ENCODE measurements at places on chromosomes 6 and 20.

DNA sequence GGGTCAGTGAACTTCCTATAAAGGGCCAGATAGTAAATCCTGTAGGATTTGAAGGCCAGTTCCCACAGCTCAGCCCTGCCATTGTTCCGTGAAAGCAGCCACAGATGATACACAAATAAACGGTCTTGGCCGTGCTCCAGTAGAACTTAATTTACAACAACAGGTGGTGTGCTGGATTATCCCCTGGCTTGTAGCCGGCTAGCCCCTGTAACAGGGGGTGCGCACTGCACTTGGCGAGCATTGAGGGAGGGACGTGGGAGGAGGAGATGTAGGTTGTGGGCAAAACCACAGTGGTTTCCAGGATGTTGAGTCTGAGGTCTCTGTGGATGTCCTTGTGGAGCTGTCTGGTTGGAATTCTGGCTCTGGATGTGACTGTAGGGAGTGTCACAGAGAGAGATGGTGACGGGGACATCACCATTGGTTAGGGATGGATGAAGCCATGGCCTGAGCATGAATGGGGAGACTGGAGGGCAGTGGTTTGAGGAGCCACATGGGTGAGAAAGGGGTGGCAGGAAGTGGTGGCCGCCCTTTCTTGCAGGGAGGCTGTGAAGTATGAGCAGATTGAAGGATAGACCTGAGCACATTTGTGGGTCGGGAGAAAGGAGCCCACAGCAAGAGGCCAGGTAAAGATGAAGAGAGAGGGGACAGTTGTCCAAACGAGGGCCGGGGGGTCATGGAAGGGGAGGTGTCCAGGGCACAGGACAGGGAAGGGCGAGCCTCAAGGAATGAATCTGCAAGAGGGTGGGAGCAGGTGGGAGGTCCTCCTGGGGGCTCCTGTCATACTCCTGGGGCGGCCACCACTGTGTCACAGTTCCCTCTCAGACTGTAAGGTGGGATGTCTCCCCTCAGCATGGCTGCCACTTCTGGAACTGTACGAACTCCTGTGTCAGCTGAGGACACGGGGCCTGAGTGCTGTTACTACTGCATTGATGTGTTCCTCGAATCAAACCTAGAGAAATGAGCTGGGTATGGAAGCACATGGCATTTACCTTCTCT lies 53.6 kb downstream of the CDH26 start:
- DNase-seq = no peak

- peak; percentile 71 for DNase-seq
These were observed 75.1 kb downstream of the TBC1D7 start for GRCh38 chr6:13253272-13253671.

DNA sequence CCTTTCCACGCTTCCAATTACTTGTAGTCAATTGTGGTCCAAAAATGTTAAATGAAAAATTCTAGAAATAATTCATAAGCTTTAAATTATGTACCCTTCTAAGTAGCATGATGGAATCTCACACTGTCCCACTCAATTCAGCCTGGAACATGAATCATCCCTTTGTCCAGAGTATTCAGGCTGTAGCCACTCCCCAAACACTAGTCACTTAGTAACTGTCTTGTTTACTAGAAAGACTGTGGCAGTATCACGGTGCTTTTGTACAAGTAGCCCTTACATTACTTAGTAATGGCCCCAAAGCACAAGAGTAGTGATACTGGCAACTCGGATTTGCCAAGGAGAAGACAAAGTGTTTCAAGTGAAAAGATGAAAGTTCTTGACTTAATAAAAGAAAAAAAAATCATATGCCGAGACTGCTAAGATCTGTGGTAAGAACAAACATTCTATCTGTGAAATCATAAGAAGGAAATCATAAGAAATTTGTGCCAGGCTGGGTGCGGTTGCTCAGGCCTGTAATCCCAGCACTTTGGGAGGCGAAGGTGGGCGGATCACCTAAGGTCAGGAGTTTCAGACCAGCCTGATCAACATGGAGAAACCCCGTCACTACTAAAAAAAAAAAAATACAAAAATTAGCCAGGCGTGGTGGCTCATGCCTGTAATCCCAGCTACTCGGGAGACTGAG lies 168.5 kb upstream of the SIM1 start:
- peak; percentile 5 for DNase-seq

DNA sequence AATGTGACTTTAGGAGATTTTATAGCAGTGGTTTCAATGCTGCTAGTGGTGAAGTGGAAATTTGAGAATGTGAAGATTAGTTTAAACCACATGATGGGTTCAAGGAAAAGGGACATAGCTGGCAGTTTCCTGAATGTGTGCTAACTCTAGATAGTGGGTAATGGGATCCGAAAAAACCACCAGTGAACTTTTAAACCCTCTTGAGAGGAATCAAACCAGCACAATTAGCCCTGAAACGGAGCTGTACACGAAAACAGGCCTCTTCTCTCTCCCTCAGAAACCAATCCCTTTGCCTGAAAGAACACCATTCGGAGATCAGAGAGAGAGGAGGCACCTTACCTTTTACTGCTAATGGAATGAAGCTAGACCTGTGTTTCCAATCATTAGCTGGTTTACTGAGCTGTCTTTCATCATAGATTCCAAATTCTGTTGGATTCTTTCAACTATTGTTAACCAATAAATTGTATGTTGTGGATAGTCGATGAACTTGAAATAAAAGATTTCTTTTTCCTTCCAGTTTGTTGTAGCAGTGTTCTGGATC lies 103.9 kb downstream of the AIG1 start:
- no peak for DNase-seq

DNA sequence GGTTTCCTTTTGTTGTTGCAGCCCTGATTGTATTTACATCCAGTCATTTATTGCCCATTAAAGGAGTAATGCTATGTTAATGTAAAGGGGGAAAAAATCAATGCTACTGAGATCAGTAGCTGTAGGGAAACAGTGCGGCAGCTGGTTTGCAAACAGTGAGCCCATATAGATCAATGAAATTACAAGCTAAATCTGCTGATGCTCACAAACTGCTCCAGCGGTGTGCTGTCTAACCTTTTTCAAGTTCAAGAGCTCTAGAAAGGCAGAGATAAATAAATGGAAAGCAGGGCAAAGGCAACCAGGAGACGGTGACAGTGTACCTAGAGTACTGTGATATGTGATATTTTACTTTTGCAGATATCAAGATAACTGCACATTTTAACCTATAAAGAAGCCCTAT lies 449.0 kb upstream of the MMS22L start:
- no peak for DNase-seq

DNA sequence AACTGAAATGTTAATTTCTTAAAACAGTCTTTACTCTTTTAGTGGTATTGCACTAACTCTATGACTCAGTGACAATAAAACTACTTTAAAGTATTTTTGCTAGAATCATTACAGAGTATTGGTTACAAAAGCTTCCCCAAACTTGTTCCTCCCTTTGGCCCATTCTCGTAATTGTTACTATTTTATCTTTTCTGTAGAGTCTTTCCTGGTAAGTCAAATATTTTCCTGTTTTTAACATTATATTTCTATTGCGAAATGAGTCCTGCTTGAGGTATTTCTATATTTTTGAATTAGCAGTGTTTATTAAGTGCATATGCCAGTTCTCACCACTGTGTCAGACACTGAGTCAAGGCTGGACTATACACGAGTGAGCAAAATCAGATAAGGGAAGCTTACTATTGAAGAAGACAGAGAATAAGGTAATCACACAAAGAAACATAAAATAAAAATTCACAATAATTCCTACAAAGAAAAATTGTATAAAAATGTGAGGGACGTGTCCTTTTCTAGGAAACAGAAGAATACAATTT lies 970.5 kb downstream of the EYS start:
- no peak for DNase-seq

DNA sequence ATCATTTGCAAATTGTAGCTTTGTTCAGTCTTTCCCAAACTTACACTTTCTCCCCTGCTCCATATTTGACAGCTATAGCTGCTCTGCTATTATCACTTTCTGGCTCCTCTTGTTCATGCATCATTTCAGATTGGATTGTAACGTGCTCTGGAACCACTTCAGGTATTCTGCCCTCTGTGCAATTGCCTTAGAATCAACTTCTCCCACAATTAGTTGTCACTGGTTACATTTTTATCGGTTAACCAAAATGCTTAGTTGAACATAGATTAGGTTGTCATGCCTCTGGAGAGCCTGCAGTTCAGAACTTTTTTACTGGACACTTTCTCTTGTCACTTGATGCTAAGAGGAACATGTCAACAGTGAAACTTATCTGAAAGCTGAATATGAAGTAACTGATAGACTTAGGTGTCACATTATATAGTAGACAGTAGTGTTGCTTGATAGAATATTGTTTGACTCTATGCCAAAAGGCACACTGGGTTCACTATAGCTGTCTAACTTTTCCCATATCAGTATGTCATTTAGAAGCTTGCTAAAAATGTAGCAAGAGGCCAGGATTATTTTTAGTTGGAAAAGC lies 127.7 kb upstream of the PTPRK start:
- no peak for DNase-seq

DNA sequence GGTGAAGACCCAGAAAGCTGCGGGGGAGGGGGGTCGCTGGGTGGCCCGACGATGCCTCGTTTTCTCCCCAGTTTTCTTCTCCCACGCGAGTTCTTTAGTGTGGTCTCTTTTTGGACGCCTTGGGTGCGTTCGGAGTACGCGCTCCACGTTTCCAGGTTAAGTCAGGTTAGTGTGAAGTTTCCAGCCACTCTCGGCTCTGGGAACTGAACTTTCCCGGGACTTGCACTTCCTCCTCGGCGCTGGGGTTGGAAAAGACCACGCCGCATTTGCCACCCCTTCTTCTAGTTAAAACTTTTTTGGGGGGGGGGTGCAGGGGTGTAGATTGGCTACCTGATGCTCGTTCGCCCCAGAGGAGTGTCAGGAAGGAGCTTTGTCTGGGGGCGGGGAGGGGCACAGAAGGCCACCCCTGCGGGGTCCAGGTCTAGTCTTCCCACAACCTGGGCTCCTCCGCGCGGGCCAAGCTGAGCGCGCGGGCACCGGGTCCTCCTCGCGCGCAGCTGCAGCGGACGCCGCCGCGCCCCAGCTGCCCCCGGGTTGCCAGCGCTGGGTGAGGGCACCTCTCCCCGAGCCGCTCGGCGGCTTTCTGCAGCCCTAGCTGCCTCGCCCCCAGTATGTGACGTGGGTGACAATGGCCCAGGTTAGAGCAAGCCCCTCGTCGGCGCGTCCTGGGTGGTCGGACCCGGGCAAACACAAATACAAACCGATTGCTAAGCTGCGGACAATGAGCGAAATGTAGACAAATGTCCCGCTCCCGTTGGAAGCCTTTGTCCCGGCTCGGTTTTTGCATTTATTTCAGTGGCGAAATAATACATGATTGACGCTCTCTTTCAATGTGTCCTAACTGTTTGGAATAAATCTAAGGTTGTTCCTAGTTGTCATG lies 1.7 kb upstream of the NKX2-2 start:
- no peak for DNase-seq

DNA sequence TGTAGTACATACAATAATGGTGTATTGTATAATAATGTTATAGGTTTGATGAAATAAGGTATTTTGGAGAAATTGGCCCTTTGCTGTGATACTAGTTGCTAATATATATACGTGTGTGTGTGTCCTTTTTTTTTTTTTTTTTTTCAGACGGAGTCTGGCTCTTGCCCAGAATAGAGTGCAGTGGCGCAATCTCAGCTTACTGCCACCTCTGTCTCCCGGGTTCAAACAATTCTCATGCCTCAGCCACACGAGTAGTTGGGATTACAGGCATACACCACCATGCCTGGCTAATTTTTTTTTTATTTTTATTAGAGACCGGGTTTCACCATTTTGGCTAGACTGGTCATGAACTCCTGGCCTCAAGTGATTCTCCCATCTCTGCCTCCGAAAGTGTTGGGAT lies 23.3 kb downstream of the SENP6 start:
- no peak for DNase-seq

- no peak for DNase-seq
These were observed 51.4 kb downstream of the TXLNB start for GRCh38 chr6:139240161-139241010.

DNA sequence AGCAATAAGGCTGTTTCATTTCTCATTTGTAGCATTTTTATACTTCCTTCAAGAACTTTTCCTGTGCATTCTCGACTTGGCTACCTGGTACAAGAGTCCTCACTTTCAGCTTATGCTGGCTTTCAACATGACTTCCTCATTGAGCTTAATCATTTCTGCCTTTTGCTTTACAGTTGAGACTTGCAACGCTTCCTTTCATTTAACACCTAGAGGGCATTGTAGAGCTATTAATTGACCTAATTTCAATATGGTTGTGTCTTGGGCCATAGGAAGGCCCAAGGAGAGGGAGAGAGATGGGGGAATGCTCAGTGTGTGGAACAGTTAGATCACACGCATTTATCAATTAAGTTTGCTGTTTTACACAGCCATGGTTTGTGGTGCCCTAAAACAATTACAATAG lies 37.2 kb downstream of the SLC22A2 start:
- DNase-seq = peak; percentile 2
